ENCODE measurements at places on chromosomes 16 and 17. TPM values are rescaled to one million over a fixed set of nuclear protein-coding genes. Genes with fewer than 3 reads are reported as not detected.

DNA sequence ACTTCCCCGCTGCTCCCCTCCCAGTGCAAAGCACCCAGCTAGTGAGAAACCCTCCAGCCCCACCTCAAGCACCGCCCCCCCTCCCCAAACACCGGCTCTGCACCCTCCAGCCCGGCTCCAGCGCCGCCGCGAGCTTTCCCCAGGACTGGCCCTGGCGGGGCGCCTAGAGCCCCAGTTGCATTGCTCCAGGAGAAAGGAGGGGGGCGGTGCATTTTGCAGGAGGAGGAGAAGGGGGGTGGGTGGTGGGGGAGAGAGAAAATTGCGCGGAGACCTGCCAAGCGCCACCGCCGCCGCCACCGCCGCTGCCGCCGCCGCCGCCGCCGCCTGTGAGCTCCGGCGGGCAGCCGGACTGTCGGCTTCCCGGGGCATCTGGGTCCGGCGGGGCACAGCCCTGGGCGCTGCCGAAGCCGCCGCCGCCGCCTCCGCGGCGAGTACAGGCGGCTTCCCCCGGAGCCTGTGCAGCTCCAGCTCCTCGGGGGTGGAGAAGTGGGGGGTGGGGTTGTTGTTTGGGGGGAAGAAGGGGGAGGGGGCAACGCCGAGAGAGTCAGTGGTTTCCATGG is 333 bp upstream of the NOG start:
- peak; percentile 19 for DNase-seq

DNA sequence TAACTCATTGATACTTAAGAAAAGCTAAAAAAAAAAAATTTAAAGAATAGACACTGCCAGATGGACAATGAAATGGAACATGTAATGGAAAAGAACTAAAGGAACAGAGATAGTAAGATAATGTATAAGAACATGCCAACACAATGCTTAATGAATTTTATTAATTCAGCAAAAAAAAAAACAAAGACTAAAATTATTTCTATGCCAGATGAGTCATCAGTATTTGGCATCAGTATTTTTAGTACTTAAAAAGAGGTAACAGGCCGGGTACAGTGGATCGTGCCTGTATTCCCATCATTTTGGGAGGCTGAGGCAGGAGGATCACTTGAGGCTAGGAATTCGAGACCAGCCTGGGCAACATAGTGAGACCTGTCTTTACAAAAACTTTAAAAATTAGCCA is 168.5 kb downstream of the CYB561 start:
- no peak for DNase-seq

GRCh38 chr17:48429638-48430586 is at the start of gene SKAP1:
Gene SKAP1 (minus strand): TSS chr17:48430214.
- DNase-seq = no peak

DNA sequence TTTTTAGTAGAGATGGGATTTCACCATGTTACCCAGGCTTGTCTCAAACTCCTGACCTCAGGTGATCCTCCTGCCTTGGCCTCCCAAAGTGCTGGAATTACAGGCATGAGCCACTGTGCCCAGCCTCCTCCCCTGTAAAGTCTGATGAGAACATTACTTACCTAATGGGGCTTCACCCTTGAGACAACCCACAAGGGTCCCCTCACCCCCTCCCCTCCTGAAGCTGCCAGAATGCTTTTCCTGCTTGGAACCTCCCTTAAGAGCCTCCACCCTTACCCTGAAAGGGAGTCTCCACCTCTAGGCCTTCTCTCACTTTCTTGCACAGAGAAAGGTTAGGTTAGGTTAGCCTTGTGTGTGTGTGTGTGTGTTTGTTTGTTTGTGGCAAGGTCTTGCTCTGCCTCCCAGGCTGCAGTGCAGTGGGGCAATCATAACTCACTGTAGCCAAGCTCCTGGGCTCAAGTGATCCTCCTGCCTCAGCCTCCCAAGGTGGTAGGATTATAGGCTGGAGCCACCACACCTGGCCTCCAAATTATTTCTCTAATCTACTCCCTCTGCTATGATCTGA is 8.9 kb downstream of the SLC5A11 start:
- DNase-seq = no peak

GRCh38 chr16:1567988-1568387 is 34.5 kb downstream of the TMEM204 start:
- DNase-seq = no peak

DNA sequence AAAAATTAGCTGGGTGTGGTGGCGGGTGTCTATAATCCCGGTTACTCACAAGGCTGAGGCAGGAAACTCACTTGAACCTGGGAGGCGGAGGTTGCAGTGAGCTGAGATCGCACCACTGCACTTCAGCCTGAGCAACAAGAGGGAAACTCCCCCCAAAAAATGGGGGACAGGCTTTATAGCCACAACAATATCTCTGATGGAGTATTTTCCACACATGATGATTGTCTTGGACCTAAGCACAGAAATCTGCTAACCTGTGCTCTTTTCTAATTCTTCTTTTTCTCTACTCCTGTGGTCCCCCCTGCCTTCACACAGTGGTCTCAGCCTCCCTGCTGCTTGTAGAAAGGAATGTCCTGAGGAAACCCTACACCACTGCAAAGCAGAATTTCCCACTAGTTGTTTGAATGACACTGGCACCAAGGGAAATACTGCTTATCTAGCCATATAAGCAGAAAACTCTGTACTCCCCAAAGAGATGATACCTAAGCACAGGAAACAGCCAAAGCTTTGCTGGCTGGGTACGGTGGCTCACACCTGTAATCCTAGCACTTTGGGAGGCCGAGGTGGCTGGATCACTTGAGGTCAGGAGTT is 117.6 kb downstream of the USP31 start:
- no peak for DNase-seq

DNA sequence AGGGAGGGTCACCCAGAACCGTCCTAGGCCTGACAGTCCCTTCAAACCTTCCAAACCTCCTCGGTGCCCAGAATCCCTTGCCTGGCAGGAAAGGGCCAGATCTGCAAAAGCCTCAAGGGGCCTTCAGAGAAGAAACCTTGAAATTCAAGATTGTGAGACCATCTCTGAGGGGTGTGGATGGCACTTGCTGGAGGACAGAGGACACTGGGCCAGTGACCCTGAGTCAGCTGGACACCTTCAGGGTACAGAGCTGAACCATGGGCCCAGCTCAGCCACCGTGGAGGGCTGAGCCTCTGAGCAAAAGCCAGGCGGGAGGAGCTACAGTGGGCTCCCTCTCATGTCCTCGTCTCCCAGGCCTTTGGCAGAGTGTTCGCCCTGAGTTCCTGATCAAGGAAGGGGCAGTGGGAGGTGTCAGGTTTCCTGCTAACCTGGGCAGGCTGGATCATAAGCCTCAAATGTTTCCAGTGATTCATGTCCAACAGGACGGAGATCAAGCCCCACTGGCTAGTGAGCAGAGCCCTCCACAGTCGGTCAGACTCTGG is 3.0 kb downstream of the PDILT start:
- no peak for DNase-seq

GRCh38 chr17:38464723-38465390 is 36.6 kb downstream of the ARHGAP23 start:
- peak; percentile 78 for DNase-seq

- DNase-seq = no peak
Measured at GRCh38 chr16:54952195-54952594, 21.5 kb downstream of the IRX5 start.

DNA sequence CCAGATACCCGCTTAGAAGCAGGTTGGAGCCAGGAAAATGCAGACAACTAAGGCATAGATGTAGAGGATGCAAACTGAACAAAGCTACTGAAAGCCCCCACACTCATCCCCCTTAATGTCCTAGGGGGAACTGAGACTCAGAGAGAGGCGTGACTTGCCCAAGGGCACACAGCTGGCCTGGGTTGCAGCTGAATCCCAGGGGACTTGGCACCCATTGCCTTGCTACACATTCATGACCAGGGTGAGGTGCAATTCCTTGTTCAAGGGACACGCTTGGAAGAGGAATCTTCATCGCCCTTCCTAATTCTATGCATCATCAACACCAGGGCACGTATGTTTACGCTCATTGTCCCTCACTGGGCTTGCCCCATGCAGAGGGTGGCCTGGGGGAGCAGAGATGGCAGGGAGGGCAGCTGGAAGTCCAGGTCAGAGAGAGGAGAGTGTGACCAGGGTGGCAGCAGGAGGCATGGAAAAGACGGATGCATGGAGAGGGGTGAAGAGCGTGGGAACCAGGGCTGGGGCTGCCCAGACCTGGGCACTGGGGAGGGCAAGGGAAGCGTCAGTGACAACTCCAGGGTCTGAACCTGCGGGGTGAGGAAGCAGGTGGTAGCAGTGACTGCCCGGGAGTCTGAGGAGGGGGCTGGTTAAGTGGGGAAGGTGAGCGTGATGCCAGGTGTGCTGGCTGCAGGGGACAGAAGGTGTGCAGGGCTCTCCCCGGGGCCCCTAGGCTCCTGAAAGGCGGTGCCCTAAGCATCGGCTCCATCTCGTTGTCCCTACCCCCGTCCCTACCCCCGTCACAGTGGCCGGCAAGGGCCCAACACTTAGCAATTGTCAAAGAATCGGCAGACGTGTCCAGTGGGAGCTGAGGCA is 267.1 kb upstream of the TNRC6C start:
- DNase-seq = no peak

The GPR179 gene
- total RNA-seq = 0.05 TPM

The ZP2 gene
- not detected for total RNA-seq

GRCh38 chr16:14310519-14310991 is 239.4 kb downstream of the MRTFB start:
- DNase-seq = no peak

- no peak for DNase-seq
Measured at GRCh38 chr17:75965468-75965867, 13.5 kb downstream of the ACOX1 start.

DNA sequence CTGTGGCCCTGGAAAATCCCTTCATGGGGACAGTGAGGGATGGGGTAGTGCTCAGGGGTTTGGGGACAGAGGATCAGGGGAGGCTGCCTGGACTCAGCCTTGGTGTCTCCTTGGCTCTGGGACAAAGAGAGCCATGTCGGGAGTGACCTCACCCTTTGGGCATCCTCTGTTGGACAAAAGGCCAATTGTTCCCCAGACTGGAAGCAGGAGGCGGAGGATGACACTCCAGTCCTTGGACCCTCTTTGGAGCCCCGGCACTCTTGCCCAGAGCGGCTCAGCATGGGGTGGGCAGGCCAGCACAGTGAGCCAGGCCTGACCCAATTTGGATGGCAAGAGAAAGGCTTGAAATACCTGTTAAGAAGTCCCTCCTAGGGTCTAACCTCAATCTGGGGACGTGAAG is 39.4 kb upstream of the PHB1 start:
- no peak for DNase-seq

GRCh38 chr16:179211-180092 is 807 bp upstream of the HBQ1 start:
- DNase-seq = no peak

DNA sequence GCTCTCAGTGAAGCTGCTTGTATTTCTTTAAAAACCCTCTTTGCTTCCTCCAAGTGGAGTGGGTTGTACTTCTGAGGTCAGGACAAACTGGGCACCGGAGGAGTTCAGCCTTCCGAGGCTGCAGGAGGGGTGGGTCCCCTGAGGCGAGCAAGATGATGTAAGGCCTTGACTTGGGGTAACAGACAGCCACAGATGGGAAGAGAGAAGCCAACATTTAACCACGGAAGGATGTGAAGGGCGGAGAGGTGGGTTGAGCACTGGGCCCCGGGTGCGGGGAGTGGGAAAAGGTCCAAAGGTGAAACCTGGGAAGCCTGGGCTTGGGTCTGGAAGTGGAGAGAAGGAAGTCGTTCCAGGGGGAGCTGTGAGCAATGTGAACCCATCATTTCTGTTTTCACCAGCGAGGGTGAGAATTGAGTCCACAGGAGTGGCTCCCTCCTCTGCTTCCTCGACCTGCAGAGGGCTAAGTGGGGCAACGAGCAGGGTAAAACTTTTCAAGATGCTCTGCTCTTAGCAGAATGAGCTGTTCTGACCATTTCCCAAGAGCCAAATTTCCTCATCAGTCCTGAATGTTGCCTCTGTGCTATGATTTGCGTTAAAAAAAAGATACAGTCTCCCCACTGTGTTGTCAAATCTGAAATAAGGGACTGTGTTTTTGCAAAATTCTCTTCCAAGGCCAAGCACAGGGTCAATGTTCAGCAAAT is 137.7 kb upstream of the CRHR1 start:
- no peak for DNase-seq

DNA sequence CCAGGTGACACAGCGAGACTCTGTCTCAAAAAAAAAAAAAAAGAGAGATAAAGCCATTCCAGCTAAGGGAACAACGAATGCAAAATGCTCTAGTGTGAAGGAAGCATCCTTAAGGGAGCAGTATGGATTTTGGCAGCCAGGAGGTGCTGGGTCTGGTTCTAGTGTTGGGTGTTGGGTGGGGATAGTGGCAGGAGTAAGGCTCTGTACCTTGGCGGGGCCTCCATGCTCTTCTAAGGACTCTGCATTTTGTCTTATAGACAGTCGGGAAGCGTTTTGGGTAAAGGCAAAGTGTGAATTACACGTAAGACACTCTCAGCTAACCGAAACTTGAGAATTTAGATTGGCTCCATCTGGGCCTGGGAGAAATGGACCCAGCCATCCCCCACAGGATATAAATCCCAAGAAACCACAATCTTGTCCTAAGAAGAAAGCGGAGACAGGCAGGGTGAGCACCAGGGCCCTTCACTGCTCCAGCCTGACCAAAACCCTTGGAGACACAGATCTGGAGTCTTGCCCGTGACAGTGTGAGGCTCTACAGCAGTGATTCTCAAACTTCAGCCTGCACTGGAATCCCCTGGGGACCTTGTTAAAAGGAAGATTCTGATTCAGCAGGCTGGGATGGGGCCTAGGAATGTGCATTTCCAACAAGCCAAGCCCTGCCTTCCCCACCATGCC is 33.1 kb upstream of the PHB1 start:
- DNase-seq = no peak

- DNase-seq = no peak
Measured at GRCh38 chr17:39841134-39841683, 22.9 kb downstream of the IKZF3 start.

DNA sequence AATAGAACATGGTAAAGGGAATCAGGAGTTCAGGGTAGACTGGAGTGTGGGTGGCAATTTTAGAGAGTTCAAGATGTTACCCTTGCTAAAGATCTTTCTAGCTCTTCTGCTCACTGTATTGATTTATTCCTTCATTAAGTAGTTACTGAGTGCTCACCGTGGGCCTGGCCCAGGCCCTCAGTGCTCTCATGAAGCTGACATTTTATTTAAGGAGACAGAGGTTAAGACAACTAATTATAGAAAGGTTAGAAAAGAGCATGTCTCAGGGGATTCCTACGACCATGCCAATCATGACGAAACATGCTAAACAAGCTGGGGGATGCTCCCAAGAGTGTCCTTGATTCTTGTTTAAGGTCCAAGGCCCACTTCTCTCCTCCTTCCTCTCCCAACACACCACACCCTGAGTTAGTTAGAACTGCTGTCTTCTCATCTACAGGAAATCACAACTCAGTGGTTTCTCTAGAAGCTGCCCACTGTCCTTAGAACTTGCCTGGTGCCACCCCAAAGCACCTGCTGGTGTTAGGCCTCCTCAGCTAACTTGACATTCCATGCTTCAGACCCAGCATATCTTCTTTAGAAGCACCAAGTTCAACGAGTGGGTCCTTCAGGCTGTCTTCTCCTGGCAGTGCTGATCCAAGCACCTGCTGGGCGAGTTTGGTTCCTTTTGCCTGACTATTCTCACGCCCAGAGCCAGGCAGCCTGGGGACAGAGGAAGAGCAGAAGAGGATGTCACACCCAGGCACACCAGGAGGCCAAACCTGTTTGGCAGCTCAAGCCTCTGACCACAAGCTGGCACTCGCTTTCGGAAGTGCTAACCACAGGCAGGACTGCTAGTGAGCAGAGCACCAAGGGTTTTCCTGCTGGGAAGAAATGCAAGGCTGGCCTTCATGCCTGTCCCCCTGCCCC is 79.0 kb downstream of the GAS7 start:
- DNase-seq = no peak

All from NCI-H460 (cell line).